ENCODE measurements at places on chromosomes 6 and 20.

DNA sequence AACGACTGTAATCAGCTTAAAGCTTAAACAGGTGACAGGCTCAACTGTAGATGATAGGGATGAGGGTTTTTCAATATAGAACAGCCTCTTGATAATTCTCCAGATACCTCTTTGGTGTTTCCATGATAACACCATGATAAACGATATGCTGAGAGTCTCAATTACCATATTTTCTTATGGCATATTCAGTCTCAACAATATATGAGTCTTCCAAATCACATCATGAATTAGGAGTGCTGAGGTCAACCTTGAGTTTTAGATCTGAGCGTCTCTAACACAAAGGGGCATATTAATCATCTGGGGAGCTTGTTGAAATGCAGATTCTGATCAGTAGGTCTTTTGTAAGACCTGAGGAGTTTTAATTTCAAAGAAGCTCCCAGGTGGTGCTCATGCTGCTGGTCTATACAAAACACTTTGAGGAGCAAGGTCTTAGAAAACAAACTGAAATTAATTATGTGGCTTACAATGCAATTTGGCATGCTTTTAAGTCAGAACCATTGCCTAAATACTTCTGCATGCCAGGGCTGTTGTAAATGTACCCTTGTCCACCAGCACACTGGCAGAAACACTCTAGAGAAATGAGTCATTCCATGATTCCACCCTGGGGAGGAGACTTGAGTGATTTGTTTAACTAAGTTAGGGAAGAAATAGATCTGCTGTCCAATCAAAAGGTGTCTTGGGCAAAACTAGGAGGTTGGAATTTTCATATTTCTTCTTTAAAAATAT lies 49.6 kb downstream of the PTCHD4 start:
- peak; percentile 46 for DNase-seq

DNA sequence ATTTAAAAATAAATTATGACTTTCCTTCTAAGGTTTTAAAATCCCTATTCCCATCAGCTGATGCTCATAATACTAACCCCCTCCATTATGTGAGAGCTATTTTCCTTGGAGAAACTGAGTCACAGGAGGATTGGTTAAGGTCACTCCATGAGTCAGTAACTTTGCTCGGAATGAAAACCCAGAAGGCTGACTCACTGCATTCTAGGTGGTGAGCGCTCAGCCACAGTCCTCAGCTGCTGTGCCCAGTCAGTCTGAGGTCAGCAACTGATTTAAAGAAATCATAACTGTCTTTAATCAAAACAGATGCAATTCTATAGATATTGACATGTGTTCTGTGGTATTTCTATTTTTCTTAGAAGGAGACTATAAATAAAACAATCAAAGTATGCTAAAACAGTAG lies 359.2 kb downstream of the GJA1 start:
- DNase-seq: peak; percentile 83

GRCh38 chr6:70547313-70547712 lies 19.4 kb upstream of the SDHAF4 start:
- no peak for DNase-seq

GRCh38 chr6:107231243-107231642 lies 115.9 kb upstream of the BEND3 start:
- DNase-seq: no peak

- no peak for DNase-seq
These were observed 20.7 kb downstream of the FUCA2 start for GRCh38 chr6:143490775-143491174.

DNA sequence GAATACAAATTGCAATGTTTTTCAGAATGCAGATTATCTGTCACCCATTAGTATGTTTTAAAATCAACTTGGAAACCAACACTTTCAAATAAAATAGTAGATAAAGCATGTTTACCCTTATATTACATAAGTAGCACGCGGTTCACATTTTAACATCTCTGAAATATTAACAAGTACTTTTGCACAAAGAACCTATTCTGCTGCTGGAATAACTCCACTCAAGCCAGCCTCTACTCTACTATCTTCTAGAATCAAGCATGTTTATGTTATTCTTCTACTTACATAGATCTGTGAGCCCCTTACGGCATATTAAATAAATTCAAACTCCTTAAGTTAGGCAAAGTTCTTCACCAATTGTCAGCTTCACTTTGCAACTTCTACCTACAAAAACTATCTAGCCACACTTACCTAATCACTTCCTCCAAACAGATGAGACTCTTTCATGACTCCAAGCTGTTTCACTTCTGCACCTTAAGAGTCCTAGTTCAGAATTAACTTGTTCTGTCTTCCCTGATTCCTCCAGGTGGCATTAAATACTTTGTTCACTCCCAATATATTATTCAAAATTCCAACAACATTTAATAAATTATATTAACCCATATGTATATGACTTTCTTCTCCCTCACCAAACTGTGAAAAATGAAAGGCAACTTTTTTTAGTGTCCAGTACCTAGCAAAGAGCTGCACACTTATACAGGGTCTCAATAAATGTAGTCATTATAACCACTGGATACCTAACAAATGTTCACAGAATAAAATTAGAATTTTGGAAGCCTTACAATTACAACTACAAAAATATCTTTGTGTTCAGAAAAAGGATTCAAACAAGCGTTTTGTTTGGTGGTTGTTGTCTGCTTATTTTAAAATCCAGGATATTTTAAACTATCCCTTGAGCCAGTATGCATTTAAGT lies 12.1 kb downstream of the CEP85L start:
- no peak for DNase-seq

GRCh38 chr6:56400273-56400672 lies 152.9 kb upstream of the COL21A1 start:
- no peak for DNase-seq

DNA sequence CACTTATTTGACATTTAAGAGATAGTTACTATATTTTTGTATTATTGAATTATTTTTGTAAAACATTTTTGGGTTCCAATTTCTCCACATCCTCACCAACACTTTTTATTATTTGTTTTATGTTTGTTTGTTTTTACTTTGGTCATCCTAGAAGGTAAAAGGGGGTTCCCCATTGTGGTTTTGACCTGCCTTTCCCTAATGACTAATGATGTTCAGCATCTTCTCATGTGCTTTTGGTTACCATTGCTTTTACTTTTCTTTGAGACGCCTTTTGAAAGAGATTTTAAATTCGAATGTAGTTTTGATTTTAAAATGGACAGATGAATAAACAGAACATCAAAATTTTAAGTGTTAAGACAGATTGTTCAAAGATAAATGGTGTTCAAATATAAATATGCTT lies 46.9 kb downstream of the AK9 start:
- DNase-seq: no peak

GRCh38 chr20:45325371-45325770 lies 17.3 kb upstream of the MATN4 start:
- DNase-seq: peak; percentile 0

Data from NCI-H226 (cell line).